ENCODE measurements at places on chromosomes 11 and 22.

DNA sequence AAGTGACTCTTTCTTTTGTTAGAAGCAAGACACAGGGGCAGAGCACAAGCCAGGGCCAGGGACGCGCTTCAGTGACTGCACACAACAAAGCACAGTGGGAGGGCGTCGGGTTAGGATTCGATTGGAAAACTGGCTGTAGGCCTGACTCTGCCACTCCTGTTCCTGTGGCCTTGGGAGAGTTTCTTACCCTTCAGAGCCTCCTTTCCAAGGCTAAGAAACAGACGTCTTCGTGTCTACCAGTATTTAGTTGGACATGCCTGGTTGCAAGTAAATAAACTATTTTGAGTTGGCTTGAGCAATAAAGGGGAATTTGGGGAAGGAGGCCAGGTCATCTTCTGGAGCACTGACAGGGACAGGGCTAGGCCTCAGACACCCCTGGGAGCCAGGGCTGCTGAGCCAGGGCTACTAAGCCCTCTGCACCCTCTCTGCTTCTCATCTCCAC is 549.1 kb downstream of the INSC start:
- DNase-seq: no peak

DNA sequence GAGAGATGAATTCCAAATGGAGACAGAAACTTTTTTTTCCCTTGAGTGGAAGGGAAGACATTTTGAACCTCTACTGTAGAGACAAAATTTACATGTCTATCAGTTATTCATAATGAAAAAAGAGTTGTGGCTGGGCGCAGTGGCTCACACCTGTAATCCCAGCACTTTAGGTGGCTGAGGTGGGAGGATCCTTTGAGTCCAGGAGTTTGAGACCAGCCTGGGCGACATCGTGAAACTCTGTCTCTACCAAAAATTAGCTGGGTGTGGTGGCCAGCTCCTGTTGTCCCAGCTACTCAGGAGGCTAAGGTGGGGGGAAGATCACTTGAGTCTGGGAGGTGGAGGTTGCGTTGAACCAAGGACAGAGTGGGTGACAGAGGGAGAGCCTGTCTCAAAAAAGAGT is 4.1 kb downstream of the EED start:
- peak; percentile 17 for DNase-seq

GRCh38 chr11:130645164-130645842 is 196.9 kb downstream of the ADAMTS15 start:
- no peak for DNase-seq

- DNase-seq: no peak
Observed at GRCh38 chr11:9831122-9831521, 167.2 kb downstream of the SWAP70 start.
